Activated CD4-positive, alpha-beta T cell treated with anti-CD3 and anti-CD28 coated beads, Interleukin-2, Interleukin-6, amounts not matched to agents 100 ng/mL and 50 ng/mL, durations not matched to agents 16 hours and 8 hours (primary cell): ENCODE measurements at places on chromosomes 6 and 20.
A peak's percentile ranks its signal among the peaks of the same experiment; 100 is the strongest.

DNA sequence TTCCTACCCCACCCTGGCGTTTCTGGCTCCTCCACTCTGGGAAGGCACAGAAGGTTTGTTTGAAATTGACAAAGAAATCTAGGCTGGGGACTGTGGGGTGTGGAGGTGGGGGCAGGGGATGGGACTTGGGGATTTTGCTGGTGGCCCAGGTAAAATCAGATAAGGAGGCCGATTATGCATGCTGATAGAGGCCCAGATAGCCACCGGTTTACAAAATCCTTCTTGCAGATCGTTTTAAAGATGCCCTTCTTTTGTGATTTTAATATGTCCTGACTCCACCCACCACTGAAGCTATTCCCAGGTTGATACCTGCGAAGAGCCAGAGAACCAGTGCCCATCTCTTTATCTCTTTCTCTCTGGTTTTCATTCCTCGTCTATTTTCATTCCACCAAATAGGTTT lies 104.9 kb downstream of the TFAP2C start:
- DNase-seq, result no peak

DNA sequence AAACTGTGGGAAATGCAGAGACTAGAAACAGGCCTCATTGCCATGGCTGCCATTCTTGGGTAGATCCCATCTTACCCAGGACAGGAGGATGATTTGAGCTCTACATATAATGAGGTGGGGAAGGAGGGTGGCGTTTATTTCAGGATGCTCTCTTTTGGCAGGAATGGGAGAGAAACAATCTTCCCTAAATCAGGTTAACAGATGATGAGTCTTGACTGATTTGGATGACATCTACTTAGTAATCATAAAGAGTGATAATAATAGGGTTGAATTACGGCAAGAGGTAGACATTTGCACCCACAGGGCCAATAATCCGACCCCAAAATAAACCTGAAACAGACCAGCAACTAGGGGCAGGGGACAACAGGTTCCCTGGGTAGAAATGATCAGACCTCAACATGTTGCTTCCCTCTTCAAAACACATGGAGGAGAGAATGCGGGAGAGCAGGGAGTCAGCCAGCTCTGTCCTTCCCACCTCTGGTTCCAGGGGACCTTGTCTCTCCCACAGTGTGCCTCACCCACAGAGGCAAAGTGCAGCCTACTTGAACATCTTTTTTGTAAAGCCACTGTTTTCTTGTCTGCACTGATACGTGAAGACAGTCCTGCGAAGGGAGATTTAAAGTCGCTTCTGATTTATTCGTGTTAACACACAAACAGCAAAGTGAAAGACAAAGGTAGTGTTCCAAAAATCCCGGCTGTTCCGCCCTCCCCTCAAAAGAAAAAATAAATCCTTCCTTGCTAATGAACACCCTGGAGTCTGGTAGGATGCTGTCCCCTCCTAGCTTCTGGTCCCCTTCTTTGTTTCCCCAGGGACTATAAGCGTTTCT lies 3.9 kb downstream of the FOXQ1 start:
- no peak for DNase-seq

DNA sequence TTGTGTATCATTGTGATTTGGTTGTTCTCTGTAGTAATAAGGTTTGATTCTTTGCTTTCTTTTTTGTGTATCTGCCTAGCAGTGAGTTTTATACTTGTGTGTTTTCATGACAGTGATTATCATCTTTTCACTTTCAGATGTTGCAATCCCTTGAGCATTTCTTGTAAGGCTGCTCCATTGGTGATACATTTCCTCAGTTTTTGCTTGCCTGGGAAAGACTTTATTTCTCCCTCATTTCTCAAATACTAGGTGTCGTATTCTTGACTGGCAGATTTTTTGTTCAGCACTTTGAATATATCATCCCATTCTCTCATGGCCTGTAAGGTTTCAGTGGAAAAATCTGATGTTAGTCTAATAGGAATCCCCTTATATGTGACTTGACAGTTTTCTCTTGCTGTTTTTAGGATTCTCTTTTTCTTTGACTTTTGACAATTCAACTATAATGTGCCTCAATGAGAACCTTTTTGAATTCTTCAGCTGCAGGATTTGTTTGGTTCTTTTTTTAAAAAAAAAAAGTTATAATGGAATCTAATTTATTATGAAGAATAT lies 31.1 kb upstream of the NUP153 start:
- no peak for DNase-seq

DNA sequence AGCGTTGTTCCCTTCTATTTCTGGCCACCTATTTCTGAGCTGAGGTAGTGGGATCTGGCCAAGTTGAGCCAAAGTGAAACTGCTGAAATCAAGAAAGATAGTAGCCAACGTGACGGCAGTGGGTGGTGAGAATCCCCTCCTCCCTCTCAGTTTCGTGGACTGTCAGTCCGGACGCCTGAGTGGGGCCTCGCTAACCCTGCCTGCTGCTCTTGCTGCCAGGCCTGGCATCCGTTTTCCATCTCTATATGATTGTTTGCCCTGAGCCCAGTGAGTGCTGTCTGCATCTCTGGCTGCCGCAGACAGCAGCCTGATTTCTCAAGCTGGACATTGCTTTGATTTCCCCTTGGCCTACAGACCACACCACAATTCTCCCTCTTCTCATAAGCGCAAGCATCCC lies 23.5 kb upstream of the PAX1 start:
- no peak for DNase-seq

GRCh38 chr6:30768634-30769087 lies 24.3 kb upstream of the IER3 start:
- DNase-seq, result no peak

DNA sequence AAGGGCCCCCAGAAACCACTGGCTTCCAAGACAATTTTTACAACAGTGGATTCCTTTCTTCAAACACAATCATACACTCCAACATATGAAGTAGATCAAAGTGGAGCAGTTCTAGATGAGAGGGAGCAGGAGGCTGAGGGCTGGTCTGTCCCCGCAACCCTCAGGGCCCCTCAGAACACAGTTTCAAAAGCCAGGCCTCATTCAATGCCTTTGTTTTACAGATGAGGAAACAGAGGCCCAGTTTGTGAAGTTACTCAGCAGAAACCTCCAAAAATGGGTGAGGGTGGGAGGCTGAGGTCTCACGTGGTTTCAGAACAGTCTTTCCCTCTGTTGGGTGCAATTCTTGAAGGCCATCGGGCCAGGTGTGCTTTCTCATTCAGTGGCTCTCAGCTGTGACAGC lies 134.9 kb downstream of the SCML4 start:
- DNase-seq, result no peak

DNA sequence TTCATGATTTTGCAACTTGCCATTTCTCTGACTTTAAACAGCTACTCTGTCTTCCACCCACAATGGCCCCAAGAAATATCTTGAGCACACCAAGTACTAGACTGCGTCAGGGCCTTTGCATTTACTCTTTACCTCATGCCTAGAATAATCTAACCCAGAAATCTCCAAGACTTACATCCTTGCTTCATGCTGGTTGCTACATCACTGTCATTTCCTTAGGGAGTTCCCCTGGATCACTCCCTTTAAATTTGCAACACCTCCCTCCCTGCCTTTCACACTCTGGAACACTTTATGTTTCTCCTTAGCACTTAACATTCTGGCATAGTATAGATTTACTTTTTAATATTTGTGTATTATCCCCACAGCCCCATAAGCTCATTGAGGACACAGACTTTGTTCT lies 4.9 kb upstream of the ELOVL5 start:
- DNase-seq, result no peak

- DNase-seq, result no peak
Measured at GRCh38 chr20:32968478-32969241, 35.6 kb downstream of the SUN5 start.

- DNase-seq, result peak; percentile 37
Measured at GRCh38 chr20:63686492-63687321, 9.7 kb upstream of the TNFRSF6B start.

DNA sequence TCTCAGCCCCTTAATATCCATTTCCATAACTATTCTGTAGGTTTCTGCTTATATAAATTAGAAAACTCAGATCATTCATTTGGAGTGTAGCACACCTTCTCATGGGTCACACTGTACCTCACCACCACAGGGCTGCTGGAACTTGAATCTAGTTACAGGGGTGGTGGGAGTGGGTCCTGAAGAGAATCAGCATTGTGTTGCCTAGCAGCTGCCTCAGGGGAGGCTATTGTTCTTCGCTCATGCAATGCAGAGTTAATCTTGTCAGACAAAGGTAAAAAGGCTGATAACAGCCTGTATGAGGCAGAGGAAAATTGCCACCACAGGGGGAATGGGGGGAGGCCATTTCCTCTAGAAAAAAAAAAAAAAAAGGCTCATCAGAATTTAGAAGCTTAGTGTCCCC lies 496.0 kb upstream of the ADGRB3 start:
- no peak for DNase-seq

GRCh38 chr6:95243053-95243452 lies 334.3 kb upstream of the MANEA start:
- DNase-seq, result no peak

DNA sequence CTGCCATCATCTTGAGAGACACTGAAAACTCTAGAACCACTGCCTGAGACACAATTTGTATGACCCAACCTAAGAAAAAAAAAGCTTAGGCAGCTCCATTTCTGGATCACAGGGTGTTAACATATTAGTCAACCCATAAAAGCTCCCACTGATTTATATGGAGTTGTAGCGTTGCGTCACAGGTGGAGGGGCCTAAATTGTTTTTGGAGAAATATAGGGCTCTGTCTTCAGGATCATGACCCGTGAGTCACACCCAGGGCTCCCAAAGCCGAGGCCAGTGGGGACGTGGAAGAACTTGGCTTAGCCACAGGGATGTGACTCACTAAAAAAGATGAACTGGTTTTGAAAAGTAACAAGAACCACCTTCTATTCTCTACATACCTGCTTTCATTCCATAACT lies 116.5 kb upstream of the BMP2 start:
- no peak for DNase-seq

DNA sequence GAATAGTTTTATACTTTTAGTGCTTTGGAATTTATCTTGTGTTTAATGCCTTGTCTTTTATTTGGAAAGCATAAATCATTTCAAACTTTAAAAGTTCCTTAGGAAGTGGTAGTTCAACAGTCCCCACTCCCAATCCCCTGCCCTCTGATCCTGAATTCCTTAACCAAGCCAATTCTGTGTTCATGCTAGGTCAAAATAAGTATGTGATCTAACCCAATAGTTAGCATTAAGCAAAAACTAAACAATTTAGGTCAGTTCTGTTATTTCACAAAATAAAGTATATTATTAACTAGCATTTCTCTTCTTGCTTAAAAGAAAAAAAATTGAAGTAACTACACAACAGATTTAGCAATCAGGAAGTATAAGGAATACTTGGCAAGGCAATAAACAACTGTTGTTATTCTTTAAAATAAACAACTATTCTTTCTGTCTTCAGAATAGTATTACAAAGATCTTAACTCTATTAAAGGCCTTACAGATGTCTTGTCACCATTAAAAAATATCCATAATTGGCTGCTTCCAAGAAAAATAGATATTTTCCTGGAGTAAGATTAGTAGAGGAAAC lies 37.0 kb downstream of the AKIRIN2 start:
- DNase-seq, result no peak

GRCh38 chr6:80250391-80250997 lies 144.0 kb downstream of the BCKDHB start:
- DNase-seq, result peak; percentile 16

DNA sequence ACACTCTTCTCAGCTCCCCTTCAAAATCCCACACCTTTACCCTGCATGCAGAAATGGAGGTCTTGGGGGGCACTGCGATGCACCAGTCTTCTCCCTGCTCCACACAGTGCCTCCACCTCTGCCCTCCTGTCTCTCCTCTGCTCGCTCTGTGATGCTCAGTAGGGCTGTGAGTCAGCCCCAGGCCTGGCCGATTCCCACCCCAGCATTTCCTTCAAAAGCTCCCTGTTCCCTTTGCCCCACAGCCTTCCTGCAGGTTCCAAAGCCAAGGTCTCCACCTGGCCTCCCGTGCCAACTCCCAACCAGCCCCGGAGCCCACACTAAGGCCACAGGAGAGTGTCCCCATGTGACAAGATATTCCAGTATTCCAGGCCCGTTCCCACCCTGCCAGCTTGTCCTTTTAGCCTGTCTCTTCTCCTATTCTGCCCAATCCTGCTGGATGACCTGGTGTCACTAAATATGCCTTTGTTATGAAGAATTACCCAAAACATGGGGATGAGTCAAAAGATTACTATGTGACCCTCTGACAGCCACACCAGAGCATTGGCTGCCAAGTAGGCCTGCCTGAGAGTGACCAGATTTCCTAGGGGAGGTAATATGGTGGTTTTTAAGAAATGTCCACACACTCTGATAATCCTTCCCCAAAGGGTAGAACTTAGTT lies 118.9 kb upstream of the NXT1 start:
- no peak for DNase-seq

DNA sequence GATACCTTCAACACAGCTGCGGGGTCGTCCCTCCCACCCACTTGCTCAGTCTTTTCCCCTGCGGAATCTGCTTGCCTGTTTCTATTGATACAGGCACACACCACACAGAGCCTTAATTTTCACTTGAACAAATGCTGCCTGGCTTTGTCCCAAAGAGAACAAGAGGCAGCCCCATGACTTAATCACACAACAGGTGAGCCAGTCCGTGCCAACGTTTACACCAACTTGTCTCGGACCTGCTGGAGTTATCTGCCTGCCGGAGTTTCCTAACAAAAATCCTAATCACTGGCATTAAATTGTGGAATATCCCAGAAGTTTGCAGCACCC lies 186.8 kb upstream of the RREB1 start:
- no peak for DNase-seq

- DNase-seq, result no peak
Measured at GRCh38 chr20:51906679-51907078, 104.4 kb upstream of the SALL4 start.

- no peak for DNase-seq
Measured at GRCh38 chr20:2816030-2816582, at the start of gene TMEM239. Gene TMEM239, plus strand, starts transcription at chr20:2816364. Its CDS starts 191 bp downstream, at chr20:2816555.

GRCh38 chr6:45791211-45792168 lies 224.2 kb downstream of the CLIC5 start:
- DNase-seq, result no peak

DNA sequence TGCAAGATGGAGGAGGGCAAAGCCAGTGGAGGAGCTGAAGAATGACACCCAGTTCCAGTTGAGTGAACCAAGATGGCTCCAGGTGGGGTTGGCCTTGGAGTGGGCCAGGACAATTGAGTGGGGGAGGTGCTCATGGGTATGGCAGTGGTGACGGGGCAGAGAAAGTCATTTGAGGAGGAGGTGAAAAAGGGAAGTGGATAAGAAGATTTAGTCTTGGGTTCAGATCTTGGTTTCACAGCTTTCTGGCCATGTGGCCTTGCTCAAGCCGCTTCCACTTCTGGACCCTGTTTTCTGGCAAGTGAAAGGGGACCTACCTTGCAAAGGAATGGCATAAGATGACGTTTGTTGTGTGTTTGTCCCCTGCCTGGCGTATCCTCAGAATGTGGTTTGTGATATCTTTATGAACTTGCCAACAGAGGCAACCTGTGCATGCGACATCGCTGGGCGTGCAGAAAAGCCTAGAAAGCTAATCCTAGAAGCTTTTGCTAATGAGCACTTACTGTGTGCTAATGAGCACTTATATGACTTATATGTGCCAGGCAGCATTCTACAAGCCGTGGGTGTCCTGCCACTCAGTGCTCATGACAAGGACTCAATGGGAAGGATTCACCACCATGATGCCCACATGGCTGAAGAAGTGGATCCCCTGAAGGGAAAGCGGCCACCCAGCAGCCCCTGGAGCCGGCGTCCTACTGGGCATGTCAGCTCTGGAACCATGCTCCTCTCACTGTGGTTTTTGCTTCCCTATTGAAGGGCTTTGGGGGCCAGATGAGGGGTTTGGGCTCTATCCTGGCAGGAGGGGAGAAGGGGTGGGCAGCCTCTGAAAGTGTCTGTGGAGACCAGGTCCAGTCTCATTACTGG lies 23.6 kb upstream of the STX16 start:
- no peak for DNase-seq
